ENCODE measurements at places on chromosomes 16 and 17.

GRCh38 chr17:72342627-72343527 lies 222.1 kb downstream of the SOX9 start:
- DNase-seq, result no peak

DNA sequence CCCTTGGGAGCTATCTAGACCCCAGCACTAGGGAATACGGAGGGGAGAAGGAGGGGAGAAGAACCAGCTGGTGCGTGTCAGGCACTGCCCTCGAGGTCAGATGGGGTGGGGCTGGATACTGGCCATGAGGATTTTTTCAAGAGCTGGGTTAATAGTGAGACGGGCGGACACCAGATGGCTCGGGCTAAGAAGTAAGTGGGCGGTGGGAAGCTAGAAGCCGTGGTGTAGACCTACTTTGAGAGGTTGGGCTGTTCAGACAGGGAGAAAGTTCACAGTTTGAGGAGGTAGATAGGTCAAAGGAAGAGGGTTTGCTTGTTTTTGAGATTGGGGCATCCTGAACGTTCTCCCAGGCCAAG lies 303.8 kb downstream of the SEC14L1 start:
- no peak for DNase-seq

DNA sequence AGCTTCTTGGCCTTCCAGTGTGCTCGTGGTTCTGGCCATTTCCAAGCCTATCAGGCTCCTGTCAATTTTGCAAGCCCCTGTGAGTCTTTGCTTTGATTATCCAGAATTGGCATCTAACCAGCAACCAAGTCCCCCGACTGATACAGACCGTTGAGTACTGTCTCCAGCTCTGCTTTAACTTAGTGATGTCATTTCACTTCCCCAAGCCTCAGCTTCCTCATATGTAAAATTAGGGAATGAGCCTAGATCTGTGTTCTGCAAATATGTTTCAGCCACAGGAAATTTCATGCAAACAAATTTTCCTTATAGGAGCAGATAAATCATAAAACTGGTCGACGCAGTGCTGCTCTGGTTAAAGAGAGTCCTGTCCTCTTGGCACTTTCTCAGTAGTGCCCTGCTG lies 60.1 kb upstream of the WSB1 start:
- DNase-seq, result no peak

GRCh38 chr17:74373838-74374606 lies 6.7 kb downstream of the GPR142 start:
- no peak for DNase-seq

DNA sequence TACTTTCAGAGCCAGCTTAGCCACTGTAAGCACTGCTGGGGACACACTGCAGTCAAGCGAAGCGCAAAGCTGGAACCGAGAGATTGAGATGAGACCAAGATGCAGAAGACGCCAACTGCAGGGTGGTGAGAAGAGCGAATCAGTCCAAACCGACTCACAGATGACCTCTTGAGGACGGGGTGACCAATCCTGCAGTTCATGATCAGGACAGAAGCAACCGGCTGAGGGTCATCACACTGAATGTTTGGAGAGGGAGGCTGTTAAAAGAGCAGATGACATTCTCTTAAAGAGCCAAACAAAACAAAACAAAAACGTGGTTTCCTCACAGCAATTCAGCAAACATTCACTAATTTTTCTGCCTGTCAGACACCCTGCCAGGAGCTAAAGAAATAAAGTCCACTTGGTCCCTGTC lies 8.5 kb downstream of the HASPIN start:
- no peak for DNase-seq

GRCh38 chr16:12721841-12722421 lies 81.8 kb downstream of the CPPED1 start:
- no peak for DNase-seq

- DNase-seq, result no peak
Measured at GRCh38 chr16:69037373-69038160, 67.9 kb upstream of the HAS3 start.

GRCh38 chr16:14539631-14540030 lies 90.4 kb downstream of the PARN start:
- DNase-seq, result no peak

- DNase-seq, result no peak
Measured at GRCh38 chr17:65914784-65915342, 277.1 kb downstream of the CEP112 start.

- DNase-seq, result peak; percentile 89
Measured at GRCh38 chr17:42878123-42878880, 22.3 kb upstream of the G6PC1 start.

GRCh38 chr16:54627616-54628015 lies 303.0 kb upstream of the IRX5 start:
- no peak for DNase-seq

DNA sequence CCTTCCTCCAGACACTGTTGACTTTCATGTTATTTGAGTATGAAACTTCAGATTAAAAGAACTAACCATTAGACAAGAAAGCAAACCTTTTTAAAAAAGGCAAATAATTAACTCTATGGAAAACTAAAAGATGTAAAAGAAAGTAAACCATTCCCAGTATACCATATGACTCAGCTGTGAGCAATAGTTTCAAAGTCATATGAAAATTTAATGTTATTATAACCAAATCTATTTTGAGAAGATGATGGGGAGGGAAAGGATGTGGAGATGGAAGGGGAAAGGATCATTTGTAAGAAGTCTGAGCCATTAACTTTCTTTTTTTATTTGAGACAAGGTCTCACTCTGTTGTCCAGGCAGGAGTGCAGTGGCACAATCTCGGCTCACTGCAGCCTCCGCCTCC lies 131.8 kb downstream of the IRX5 start:
- no peak for DNase-seq

GRCh38 chr17:81397314-81398175 lies 2.3 kb downstream of the BAHCC1 start:
- DNase-seq, result peak; percentile 83

- DNase-seq, result no peak
Measured at GRCh38 chr16:48897698-48898205, 287.8 kb upstream of the N4BP1 start.

- DNase-seq, result no peak
Measured at GRCh38 chr17:21171309-21171922, 42.5 kb downstream of the TMEM11 start.

DNA sequence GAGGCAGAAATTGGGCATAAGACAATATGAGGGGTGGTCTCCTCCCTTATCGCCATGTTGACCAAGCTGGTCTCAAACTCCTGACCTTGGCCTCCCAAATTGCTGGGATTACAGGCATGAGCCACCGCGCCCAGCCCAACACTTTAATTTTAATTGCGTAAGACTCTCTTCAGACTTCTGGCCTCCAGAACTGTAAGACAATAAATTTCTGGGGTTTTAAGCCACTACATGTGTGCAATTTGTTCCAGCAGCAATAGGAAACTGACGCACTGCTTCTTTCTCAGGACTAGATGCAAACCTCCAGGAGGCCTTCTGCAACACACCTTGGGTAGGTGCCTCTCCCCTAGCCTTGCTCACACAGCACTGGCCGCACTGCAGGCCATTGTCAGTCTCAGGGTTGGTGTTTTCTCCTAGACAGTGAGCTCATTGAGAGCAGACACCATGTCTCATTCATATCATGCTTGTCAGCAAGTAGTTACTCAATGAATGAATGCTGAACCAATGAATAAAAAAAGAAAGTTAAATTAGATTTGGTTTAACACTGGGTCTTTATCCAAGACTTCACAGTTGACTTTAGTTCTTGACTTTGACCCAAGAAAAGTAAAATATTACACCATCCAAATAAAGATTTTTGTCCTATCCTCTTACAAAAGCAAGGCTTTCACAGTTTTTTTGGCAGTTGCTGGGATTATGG lies 5.5 kb upstream of the ACSF2 start:
- DNase-seq, result no peak

DNA sequence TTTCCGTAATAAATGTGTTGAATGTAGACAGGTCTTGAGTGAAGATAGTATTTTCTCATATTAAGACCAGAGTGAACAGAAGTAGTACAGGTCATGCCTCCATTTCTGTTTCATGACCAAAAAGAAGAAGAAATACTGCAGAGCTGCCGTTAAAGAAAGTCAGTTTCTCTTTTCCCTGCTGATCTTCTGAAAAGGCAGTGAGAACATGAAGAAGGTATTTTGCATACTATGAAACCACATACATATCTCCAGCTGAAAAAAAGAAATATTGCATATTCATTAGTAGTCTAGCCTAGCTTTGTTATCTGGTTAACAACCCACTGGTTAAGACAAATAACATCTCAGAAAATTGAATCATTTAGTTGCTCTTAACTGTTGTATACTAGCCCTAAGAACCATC lies 138.4 kb downstream of the PHKB start:
- DNase-seq, result no peak

DNA sequence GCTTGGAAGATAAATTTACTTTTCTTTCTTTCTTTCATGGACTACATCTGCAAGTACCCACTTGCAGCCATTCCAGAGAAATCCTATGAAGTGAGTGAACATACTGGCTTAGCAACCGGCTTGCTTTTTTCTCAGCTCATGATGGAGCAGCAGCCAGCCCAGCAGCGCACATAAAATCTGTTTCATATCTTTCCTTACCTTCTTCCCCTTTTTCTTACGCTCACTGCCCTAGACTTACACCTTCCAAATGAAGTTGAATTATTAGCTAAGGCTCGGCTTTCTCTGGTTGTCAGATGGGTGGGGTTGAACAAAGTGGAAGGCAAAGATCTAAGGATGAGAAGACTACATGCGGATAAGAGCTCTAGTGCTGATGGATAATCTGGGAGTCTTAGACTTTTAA lies 13.9 kb upstream of the ABCA8 start:
- DNase-seq, result no peak

GRCh38 chr16:86042996-86043725 lies 144.2 kb downstream of the IRF8 start:
- DNase-seq, result no peak

- DNase-seq, result no peak
Measured at GRCh38 chr17:56603486-56604238, 10.2 kb downstream of the NOG start.

- DNase-seq, result no peak
Measured at GRCh38 chr17:78337244-78338109, 22.4 kb downstream of the SOCS3 start.

DNA sequence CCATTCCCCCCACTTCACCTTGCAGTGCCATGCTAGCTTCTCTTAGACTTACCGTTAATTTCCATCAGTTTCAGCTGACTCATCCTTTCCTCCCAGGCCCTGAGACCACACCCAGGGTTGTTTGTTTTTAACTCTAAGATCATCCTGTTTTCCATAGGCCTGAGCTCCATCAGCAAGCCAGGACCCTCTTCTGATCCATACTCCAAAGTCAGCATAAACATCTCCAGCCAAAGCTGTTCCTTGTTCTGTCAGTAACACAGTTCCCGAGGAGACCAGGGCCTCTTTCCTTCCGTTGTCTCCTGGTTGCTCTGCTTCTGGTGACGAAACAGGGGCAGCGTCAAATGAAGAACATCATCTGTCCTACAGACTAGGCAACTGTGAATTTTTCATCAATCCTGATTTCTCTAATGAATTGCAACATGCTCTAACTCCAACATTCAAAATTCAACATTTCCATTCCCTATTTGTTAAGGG lies 83.8 kb upstream of the HNF1B start:
- DNase-seq, result no peak

- no peak for DNase-seq
Measured at GRCh38 chr17:81125573-81126081, 39.7 kb upstream of the PVALEF start.

- DNase-seq, result no peak
Measured at GRCh38 chr16:31361201-31362110, 6.5 kb downstream of the ITGAX start.

GRCh38 chr17:1762233-1762900 lies 507 bp downstream of the SERPINF1 start:
- DNase-seq, result no peak

DNA sequence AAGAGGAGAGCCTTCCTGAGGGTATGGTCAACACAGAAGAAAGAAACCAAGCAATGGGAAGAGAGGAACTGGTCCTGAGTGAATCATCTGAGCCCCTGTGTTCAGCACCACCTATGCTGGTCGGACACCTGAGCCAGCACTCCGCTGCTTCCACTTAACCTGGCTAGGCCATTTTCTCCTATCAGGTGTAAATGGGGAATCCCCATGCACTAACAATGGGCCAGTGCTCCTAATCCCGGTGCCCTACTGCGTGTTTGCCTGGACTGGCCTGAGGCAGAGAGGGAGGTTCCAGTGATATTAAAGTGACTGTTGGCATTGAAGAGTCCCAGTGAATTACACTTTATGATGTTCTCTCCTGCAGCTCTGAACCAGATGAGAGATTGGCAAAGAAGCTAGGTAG lies 34.4 kb upstream of the XYLT2 start:
- no peak for DNase-seq

- DNase-seq, result no peak
Measured at GRCh38 chr17:9937901-9938300, 32.8 kb upstream of the RCVRN start.

GRCh38 chr17:21357696-21358656 lies 18.2 kb upstream of the KCNJ12 start:
- DNase-seq, result no peak

GRCh38 chr17:3683054-3683511 lies 12.9 kb downstream of the P2RX5 start:
- peak; percentile 64 for DNase-seq

DNA sequence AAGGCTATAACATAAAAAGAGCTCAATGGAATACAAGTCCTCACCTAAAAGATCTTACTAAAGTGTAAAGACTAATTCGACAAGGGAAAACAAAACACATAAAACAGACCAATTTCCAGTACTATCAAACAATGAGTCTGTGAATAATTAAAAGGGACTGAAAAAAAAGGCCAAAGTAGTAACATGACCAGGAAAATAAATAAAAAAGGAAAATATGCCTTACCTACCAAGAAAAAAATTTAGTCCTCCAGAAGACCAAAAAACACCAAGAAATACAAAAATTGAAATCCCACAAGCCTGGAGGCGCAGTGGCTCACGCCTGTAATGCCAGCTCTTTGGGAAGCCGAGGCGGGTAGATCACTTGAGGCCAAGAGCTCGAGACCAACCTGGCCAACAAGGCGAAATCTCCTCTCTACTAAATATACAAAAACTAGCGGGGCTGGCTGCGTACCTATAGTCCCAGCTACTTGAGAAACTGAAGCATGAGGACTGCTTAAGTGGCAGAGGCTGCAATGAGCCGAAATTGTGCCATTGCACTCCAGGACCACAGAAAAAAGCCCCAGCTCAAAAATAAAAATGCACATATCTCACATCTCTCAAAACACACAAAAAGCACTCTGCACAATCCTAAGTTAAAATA lies 60.8 kb downstream of the TEX14 start:
- peak; percentile 32 for DNase-seq

DNA sequence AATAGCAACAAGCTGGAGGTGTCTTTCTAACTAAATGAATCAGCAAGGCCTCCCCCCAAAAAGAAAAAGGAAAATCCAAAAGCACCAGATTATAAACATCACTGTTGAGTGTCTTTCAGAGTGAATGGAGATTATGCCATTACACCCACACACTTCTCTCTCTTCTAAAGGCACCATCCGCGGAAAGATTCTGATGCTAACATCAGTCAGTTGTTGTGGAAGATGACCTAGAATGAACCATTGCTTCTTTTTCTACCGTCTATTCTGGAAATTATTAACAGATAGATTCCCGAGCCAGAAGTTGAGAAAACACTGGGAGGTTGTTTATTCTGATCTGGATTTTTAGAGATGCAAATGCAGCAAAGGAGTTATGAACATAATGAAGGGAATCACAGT lies 60.9 kb upstream of the FAM20A start:
- no peak for DNase-seq

GRCh38 chr17:6912110-6913051 lies 80.9 kb upstream of the TEKT1 start:
- DNase-seq, result no peak
